ENCODE measurements at places on chromosomes 7 and 10. TPM values are rescaled to one million over a fixed set of nuclear protein-coding genes. Genes with fewer than 3 reads are reported as not detected.

The ENTPD1 gene
- total RNA-seq = 10.8 TPM

DNA sequence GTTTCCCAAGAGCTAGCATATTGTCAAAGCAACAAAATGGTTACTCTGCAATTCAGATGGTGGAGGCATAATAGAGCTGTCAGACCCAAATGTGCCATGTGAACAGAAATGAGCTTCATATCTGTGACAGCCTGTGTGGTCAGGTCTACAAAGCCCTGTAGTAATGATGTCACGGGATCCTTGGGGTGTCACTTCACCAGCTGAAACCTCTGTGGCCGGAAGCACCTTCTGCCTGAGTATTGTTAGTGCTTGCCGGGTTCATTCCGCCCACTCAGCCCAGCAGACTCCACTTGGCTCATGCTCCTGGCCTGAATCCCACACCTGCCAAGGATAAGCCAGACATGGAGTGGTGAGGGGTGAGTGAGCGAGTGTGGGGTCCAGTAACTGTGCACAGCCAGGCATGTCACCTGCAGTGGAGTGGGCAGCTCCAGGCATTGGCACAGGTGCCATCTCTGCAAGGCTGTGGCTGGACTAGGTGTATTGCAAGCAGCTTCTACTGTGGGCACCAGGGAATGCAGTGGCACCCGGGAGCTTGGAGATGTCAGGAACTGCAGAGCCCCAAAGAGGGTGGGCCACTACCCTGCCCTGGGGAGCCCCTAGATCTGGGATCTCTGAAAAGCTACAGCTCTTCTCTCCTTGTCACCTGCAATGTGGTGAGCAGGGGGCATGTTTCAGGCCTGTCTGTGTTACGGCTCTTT, 341.9 kb upstream of the CHRM2 start:
- no peaks in the 10 kb centered on the region for H3K4me1 ChIP-seq
- H3K27me3 ChIP-seq = no peaks in the 10 kb centered on the region
- DNase-seq = no peak
- no peak overlapping the region for H3K4me3 ChIP-seq

DNA sequence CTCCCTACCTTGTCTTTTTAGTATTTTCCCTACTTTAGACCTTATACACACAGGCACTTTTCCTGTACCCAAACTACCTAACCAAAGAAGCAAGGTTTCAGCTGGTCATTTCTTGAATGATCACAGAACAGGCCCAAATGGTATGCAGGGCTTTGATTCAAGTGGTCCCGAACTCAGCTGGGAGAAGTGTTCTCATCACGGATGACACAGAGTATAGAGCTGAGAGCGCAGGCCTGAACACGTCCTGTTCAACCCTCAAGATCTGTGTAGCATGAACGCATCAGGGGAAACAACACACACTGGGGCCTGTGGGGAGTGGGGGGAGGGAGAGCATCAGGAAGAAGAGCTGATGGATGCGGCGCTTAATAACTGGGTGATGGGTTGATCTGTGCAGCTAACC, 318.2 kb downstream of the SFMBT2 start:
- no peaks in the 10 kb centered on the region for H3K36me3 ChIP-seq
- no peak overlapping the region for H3K27ac ChIP-seq
- H3K27me3 ChIP-seq = no peaks in the 10 kb centered on the region
- no peak for DNase-seq
- no peak overlapping the region for H3K4me3 ChIP-seq

The VGF gene
- total RNA-seq = 0.90 TPM

The GIMAP8 gene
- 3.4 TPM for total RNA-seq

- H3K27ac ChIP-seq = no peak overlapping the region
- H3K4me3 ChIP-seq = no peak overlapping the region
- H3K27me3 ChIP-seq = no peaks in the 10 kb centered on the region
- DNase-seq = no peak
- no peaks in the 10 kb centered on the region for H3K36me3 ChIP-seq
Observed at GRCh38 chr7:41915871-41916270, 213.0 kb upstream of the INHBA start.

The MGAM2 gene
- total RNA-seq = 7.5 TPM

DNA sequence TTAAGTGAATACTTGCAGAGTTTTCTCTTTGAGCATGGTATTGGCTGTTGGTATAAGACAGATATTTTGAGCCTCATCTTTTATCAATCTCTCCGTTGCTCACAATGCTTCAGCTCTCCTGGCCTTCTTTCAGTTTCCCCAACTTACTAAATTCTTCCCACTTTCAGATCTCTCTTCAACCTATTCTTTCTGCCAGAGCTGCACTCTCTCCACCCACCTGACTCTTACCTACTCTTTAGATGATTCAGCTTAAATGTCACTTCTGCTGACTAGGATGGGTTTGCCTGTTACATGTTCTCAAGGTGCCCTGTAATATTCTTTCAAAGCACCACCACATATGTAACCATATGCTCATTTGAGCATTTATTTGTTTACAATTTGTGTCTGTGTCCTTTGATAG, 1.6 kb downstream of the EXOSC1 start:
- H3K27me3 ChIP-seq = no peaks in the 10 kb centered on the region
- DNase-seq = no peak
- H3K4me3 ChIP-seq = no peak overlapping the region

The RAPGEF5 gene
- total RNA-seq = 42.2 TPM

GRCh38 chr10:114520453-114520852, 116.2 kb upstream of the AFAP1L2 start:
- peaks cover 21% of the 10 kb centered on the region for H3K4me1 ChIP-seq
- no peaks in the 10 kb centered on the region for H3K27me3 ChIP-seq
- peak overlapping the region; percentile 92 for H3K27ac ChIP-seq
- DNase-seq = no peak
- H3K4me3 ChIP-seq = no peak overlapping the region

GRCh38 chr7:89934101-89934500, 220.2 kb upstream of the STEAP1 start:
- H3K36me3 ChIP-seq = no peaks in the 10 kb centered on the region
- no peak overlapping the region for H3K4me3 ChIP-seq

- H3K36me3 ChIP-seq = no peaks in the 10 kb centered on the region
- no peak overlapping the region for H3K27ac ChIP-seq
- H3K27me3 ChIP-seq = no peaks in the 10 kb centered on the region
- no peaks in the 10 kb centered on the region for H3K4me1 ChIP-seq
- DNase-seq = no peak
Observed at GRCh38 chr7:37119296-37119860, 329.3 kb downstream of the ELMO1 start.

DNA sequence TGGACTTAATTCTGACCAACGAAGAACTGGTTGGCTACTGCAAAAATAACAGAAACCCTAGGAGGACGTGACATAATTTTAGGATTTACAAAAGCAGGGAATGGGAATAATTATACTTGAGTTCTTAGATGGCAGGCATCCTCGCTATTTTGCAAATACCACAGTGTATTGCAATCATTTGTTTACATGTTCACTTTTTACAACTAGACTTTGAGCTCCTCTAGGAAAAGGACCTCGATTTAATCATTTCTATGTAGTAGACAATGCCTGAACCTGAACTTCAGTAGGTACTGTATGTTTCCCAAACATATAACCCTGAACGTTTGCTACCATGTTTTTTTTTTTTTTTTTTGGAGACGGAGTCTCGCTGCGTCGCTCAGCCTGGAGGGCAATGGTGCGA, 137.7 kb downstream of the CNOT4 start:
- no peaks in the 10 kb centered on the region for H3K4me1 ChIP-seq
- no peaks in the 10 kb centered on the region for H3K36me3 ChIP-seq
- DNase-seq = no peak
- H3K4me3 ChIP-seq = no peak overlapping the region
- no peaks in the 10 kb centered on the region for H3K27me3 ChIP-seq

- H3K27ac ChIP-seq = no peak overlapping the region
- H3K4me1 ChIP-seq = no peaks in the 10 kb centered on the region
- DNase-seq = no peak
- peaks cover 3% of the 10 kb centered on the region for H3K27me3 ChIP-seq
- H3K4me3 ChIP-seq = no peak overlapping the region
Observed at GRCh38 chr7:49768254-49768653, 5.2 kb upstream of the VWC2 start.

- no peaks in the 10 kb centered on the region for H3K36me3 ChIP-seq
- H3K27me3 ChIP-seq = peaks cover 23% of the 10 kb centered on the region
- H3K27ac ChIP-seq = no peak overlapping the region
Observed at GRCh38 chr10:102243309-102243708, 2.0 kb upstream of the PITX3 start.

The TMEM236 gene
- 16.6 TPM for total RNA-seq

GRCh38 chr7:115910541-115911164, 119.9 kb downstream of the TFEC start:
- no peaks in the 10 kb centered on the region for H3K27me3 ChIP-seq
- H3K27ac ChIP-seq = no peak overlapping the region
- DNase-seq = no peak
- no peak overlapping the region for H3K4me3 ChIP-seq
- no peaks in the 10 kb centered on the region for H3K36me3 ChIP-seq

GRCh38 chr10:12504628-12505027, 155.3 kb downstream of the CAMK1D start:
- peaks cover 17% of the 10 kb centered on the region for H3K4me1 ChIP-seq
- no peak overlapping the region for H3K27ac ChIP-seq
- no peak overlapping the region for H3K4me3 ChIP-seq
- H3K27me3 ChIP-seq = no peaks in the 10 kb centered on the region
- H3K36me3 ChIP-seq = no peaks in the 10 kb centered on the region
- DNase-seq = peak; percentile 11

- peak; percentile 41 for DNase-seq
- no peaks in the 10 kb centered on the region for H3K36me3 ChIP-seq
- peaks cover 24% of the 10 kb centered on the region for H3K4me1 ChIP-seq
- no peak overlapping the region for H3K4me3 ChIP-seq
- no peaks in the 10 kb centered on the region for H3K27me3 ChIP-seq
Observed at GRCh38 chr10:95275726-95276366, 15.0 kb downstream of the PDLIM1 start.

The DYDC2 gene
- total RNA-seq = 1.5 TPM

DNA sequence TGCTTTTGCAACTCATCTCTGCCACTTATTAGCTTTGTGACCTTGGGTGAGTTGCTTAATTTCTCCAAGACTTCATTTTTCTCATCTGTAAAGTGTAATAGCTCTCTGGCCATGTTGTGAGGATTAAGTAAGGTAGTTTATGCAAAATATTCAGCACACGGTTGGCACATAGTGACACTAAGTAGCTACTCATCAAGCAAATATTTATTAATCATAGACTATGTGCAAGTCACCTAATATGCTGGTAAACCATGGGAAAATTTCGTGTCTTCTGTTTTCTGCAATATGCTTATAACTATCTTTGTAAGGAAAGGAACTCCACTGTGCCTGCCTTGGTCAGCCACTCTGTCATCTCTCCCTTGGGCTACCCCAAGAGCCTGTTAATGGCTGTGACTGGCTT, 50.3 kb upstream of the EGR2 start:
- H3K27ac ChIP-seq = no peak overlapping the region
- H3K36me3 ChIP-seq = no peaks in the 10 kb centered on the region
- no peaks in the 10 kb centered on the region for H3K27me3 ChIP-seq
- H3K4me3 ChIP-seq = no peak overlapping the region
- H3K4me1 ChIP-seq = no peaks in the 10 kb centered on the region

The CC2D2B gene
- total RNA-seq = 0.48 TPM

The CUL1 gene
- total RNA-seq = 36.2 TPM

- no peaks in the 10 kb centered on the region for H3K4me1 ChIP-seq
- H3K4me3 ChIP-seq = no peak overlapping the region
- DNase-seq = no peak
Observed at GRCh38 chr10:31207636-31208035, 111.4 kb upstream of the ZEB1 start.

The SEPHS1 gene
- 34.4 TPM for total RNA-seq

GRCh38 chr10:60611291-60611747, 167.0 kb upstream of the CDK1 start:
- H3K4me3 ChIP-seq = no peak overlapping the region
- no peak overlapping the region for H3K27ac ChIP-seq
- DNase-seq = no peak

DNA sequence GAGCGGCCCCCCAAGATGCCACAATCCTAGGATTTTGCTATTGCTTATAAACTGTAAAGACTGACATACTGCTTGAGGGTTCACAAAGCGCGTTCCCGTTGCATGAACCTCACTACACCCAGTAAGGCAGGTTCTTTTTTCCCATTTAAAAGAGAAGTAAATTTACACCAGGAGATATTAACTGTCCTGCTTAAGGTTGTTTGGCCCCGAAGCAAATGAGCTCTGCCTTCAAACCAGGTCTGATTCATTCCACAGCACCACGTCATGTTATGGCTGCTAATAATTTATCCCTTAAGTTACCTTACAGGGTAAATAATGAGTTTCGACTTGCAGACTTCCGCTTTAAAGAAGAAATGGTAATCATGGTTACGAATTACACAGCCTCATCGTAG, 559 bp upstream of the FKBP14 start:
- peaks cover 14% of the 10 kb centered on the region for H3K4me1 ChIP-seq
- no peaks in the 10 kb centered on the region for H3K36me3 ChIP-seq
- no peaks in the 10 kb centered on the region for H3K27me3 ChIP-seq
- peak overlapping the region; percentile 91 for H3K27ac ChIP-seq
- no peak for DNase-seq
- H3K4me3 ChIP-seq = peak overlapping the region; percentile 93

DNA sequence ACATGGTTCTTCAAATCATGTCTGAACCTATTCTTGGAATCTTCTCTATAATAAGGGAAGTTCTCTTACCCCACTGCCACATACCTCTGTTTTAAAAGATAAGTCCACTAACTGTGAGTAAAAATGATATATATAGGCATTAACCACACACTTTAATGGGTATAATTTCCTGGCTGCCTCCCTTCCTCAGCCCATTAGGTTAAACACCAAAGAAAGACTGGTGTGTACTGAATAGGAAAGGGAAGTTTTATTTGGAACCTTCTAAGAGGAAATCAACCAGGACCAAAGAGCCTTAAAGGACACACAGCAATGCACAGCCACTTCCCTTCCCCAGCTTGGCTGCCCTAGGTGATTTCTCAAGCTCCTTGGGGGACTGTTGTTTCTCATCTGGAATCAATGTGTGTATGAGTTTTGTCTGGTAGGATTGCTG, 5.0 kb upstream of the WBP1L start:
- H3K27ac ChIP-seq = no peak overlapping the region
- H3K27me3 ChIP-seq = no peaks in the 10 kb centered on the region
- H3K4me3 ChIP-seq = no peak overlapping the region
- no peaks in the 10 kb centered on the region for H3K36me3 ChIP-seq

DNA sequence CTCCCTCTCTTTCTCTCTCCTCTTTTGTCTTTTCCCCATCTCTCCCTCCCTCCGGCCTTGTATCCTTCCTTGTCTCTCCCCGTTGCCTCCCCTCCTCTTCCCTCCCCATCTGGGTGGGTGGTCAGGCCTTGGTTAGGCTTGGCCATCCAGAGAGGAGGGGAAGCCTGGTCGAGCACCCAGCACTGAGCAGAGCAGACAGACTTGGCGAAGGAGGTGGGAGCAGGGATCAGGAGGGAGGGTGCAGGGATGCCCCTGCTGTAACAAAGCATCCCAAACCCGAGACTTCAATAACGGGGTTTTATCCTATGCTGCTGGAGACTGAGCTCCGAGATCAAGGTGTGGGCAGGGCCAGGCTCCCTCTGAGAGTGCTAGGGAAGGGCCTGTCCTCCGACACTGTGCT, 97.3 kb downstream of the PAXIP1 start:
- no peaks in the 10 kb centered on the region for H3K27me3 ChIP-seq
- H3K4me3 ChIP-seq = no peak overlapping the region
- H3K4me1 ChIP-seq = no peaks in the 10 kb centered on the region
- no peak overlapping the region for H3K27ac ChIP-seq

GRCh38 chr10:42956045-42956444, 120.8 kb upstream of the RET start:
- H3K27ac ChIP-seq = no peak overlapping the region
- peaks cover 6% of the 10 kb centered on the region for H3K27me3 ChIP-seq
- no peaks in the 10 kb centered on the region for H3K4me1 ChIP-seq
- peak; percentile 4 for DNase-seq
- H3K36me3 ChIP-seq = no peaks in the 10 kb centered on the region

The TMEM176A gene
- total RNA-seq = 130 TPM

All from colonic mucosa (tissue), 4 donors.